CD4-positive, alpha-beta T cell treated with Interleukin-1 beta for 1 hour (primary cell): ENCODE measurements at places on chromosomes 12 and 14.

DNA sequence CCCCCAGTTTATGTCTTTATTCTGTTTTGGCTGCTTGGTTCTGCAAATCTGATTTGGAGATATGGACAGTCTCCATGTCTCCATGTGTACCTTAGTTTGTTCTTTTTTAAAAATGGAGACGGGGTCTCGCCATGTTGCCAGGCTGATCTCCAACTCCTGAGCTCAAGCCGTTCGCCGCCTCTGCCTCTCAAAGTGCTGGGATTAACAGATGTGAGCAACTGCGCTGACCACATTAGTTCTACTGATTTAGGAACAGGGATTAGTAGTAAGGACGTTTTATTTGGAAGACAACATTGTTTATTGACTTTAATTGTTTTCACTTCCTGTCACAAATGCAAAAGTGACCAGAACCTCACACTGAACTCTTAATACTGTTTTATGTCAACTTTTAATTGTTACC is 14.7 kb downstream of the AEBP2 start:
- no peak for DNase-seq

DNA sequence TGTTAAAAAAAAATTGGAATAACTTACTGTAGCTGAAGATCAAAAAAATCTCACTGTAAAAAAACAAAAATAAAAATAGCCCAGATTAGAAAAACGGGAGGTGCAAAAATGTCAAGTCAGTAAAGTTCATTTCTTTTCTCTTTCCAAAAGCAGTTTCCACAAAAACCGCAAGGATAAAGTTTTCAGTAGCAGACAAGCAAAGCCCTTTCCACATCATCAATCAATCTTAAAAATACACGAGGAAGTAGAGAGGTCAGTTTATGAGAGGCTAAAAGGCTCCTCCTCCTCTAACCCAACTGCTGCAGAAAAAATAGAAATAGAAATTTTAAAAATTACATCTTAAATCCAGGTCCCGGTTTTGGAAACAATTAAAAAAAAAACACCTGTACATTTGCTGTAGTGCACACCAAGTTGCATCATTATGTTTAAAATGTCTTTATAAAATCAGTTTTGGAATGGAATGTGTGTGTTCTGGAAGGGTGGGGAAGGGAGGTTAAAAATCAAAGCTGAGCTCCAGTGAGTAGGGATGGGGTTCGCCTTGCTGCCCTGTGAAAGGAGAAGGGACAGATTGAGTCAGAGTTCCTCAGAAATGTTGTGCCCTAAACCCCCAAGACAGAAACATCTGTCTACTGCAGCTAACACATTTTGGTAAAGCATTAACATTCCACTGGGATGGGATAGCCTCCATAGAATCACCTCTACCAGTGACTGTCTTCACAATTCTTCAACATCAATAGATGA is 5.8 kb downstream of the HNRNPC start:
- peak; percentile 26 for DNase-seq

DNA sequence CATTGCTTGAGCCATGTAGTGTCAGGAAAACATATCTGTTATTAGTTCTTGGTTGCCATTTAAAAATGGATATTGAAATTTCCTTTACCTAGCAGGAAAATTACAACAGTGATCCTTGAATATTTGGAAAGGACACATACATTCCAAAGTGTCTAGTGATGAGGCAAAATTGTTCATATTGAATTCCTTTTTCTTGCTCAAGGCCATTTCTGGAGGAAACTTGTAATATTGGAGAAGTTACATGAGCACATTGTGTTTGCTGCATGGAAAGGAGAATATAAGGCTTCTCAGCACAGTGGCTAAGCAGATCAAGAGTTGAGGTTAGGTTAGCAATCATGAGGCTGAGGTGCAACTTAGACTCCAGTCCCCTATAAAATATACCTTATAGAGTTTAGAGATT is 121.9 kb downstream of the PDE3A start:
- DNase-seq: no peak

DNA sequence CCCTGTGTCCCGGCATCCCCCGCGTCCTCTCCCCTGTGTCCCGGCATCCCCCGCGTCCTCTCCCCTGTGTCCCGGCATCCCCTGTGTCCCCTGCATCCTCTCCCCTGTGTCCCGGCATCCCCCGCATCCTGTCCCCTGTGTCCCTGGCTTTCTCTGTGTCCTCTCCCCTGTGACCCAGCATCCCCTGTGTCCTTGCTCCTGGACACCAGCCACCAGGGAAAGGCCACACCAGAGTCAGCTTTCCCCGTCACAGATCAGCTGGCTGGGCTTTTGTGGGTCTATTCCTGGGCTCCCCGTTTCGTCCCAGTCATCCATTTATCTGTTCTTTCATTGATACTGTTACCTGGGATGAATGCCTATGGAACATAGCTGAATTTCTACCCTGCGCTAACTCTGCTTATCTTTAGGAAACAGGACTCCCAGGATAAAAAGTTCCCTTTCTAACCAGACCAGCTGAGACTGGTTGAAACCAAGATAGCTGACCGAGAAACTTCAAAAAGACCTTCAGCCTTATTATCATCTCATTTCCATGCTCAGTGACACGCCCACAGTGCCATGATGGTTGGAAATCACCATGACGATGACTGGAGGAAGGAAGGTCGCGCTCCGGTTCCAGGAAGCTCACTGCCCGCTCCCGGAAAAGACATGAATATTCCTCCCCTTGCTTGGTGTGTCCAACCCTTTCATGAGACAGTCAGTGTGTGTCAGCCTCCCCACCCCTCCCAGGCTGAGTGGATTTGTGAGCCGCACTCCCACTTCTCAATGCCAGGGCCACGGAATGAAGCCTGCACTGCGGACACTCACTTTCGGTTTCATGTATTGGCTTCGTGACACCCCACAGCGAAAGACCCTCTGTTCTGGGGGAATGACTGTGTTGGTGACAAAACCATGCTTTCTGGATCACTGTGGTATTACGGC is 276.4 kb upstream of the SFSWAP start:
- DNase-seq: no peak

DNA sequence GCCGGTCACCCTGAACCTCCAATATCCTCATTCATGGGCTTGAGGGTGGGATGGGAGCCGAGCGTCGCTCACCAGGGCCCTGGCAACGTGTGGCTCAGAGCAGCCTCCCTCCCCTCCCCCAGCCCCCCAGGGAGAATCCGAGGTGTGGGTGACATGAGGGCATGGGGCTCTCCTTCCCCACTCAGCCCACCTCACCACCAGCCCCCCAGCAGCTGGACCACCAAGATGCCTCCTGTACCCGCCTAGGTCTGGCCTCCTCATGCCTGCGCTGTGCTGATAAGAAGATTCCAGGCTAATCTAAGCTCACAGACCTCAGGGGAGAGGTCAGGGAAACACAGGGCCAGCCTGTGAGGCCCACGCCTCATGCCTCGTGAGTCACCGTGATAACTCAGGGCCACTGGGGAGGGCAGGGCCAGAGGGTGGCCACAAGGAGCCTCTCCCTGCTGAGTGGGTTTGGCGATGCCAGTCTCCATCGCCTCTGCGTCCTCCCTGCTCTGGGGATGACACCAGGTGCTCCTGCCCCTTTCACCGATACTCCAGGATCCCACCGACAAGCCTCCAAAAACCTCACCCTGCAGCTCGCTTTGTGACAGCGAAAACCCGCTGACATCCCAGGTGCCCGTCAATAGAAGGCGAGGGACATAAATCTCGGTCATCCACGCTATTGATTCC is 56.9 kb downstream of the TESC start:
- no peak for DNase-seq

DNA sequence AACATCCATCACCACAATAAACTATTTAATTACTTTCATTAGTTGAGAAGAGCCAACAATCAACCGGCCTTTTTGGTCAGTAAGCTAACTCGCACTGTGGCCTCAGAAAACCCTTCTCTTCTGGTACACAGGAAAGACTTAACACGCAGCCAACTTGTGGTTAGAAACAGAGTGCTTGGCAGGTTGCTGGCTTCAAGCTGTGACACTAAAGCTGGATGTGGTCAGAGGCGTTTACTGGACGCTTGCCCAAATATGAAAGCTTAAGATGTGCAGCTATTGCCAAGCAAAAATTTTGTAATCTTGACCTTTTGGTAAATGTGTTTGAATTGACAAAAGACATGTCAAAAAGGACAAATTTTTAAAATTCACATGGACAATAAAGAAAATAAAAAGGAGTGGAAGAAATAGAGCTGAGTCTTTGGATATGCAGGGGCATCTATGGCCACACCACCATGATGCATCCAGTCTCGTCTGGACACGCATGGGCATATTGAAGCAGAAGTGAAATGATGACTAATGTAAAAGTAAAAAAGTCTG is 2.6 kb upstream of the KLRK1 start:
- DNase-seq: peak; percentile 62

DNA sequence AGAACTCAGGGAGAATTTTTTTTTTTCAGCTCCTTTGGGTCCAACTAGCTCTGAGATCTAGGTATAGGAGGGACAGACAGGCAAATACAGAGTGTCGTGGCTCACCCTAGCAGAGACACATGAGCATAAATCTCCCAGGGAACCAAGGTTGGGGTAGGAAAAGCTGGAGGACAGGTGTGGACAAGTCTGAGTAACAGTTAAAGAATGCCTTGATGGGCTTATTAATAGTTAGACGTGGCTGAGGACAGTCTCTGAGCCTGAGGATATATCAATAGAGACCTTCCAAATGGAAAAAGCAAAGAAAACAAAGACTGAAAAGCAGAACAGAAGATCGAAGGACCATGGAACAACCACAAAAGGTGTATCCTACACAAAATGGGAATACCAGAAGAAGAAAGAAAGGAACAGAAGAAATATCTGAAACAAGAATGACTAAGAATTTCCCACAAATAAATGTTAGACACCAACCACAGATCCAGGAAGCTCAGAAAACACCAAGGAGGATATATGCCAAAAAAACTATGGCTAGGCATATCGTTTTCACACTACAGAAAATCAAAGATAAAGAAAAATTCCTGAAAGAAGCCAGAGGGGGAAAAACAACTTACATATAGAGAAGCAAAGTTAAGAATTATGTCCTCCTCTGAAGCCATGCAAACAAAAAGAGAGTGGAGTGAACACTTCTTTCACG is 80.9 kb downstream of the PTPRB start:
- no peak for DNase-seq

DNA sequence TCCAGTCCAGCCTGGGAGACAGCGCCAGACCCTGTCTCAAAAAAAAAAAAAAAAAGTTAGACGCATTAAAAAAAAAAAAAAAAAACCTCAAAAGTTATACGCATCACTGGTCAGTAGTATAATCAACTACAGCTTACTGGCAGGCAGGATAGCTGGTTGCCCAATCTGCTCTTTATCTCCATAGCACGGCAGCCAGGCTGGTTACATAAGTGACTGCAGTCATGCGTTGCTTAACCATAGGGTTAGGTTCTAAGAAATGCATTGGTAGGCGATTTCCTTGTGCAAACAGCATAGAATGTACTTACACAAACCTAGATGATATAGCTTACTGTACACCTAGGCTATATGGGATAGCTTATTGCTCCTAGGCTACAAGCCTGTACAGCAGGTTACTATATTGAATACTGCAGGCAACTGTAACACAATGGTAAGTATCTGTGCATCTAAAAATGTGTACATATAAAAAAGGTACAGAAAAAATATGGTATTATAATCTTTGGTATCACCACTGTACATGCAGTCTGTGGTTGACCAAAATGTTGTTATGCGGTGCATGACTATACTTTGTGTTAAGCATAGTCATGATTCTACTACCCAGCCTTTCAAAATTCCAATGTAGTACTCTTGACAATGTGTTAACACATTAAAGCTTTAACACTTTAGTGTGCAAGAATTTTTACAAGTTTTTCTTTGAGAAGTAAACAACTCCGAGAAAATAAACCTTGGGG is 8.1 kb downstream of the L2HGDH start:
- DNase-seq: peak; percentile 28

- no peak for DNase-seq
These were observed 187.4 kb upstream of the RASSF8 start for GRCh38 chr12:25771041-25771440.

DNA sequence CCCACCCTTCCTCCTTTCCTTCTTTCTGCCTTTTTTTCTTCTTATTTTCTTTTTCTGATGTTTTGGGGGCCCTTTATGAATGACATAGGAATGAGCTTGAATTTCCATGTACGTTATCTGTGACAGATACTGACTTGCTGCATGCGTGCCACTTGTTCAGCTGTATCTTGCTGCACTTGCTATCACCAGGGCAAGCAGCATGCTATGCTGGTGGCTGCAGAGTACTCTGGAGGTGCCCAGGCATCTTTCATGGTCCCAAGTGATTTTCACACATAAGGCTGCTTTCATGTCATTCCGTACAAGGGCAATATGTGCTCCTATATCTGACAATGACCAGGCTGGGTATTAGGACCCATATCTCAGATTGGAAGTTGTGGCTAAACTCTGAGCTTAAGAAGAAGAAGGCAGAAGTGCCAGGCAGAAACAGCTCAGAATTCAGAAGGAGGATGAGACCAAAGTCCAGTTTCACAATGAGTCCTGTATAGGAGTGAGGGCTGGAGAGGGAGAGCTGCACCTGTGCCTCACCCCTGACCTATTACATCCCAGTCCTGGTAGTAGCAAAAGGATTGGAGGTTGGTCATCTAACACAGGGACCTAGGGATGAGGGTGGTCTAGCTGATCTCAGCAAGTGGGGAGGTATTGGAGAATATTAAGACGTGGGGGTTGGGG is 299.0 kb upstream of the DDHD1 start:
- no peak for DNase-seq

GRCh38 chr14:81018684-81019083 is 63.3 kb downstream of the TSHR start:
- no peak for DNase-seq

DNA sequence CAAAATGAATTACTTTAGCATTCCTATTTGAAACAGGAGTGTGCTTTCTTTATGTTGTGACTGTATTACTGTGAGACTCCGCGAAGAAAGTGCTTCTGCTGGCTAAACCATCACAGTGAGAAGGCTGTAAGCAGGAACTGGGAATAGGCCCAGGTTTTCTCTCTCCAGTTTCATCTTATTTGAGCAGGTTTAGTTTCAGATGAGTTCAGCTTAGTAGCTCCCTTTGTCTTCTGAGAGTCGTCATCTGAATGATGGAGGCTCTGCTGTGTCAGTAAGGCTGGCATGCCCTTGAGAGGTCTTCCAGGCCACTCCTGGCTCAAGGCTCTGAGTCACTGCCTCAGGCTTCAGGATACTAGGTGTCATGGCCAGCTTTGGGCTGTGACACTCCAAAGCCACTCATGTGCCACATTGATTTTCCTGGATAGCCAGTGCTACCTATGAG is 205.6 kb upstream of the RGS6 start:
- DNase-seq: no peak

GRCh38 chr14:90534091-90534837 is 137.4 kb downstream of the CALM1 start:
- DNase-seq: no peak

GRCh38 chr14:72129291-72129690 is 197.1 kb downstream of the RGS6 start:
- no peak for DNase-seq

DNA sequence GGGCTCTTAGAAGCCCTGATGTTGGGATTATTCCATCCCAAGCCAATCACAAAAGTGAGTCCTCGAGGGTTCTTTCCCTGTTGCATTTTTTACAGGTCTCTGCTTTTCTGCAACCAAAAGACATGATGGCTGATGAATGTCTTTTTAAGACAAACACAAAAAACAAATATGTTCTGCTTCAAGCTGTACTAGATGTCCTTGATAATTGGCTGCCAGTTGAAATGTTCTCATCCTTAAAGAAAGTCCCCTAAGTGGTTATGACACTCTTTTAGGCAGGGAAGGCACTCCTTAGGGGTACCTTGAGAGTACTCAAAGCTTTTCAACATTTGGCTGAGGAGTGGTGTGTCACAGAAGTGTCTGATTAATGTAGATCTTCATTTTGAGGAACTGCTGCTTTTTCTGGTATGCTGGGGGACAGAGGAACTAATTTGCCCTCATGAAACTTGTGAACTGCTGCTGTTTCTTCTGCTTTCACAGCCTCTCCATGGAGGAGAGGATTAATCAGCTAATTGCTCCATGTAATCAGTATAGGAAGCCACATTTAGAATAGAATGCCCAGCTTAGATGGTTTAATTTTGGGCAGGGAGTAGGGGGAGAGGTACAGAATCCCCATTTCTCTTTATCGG is 22.8 kb upstream of the IGF1 start:
- DNase-seq: no peak
